ENCODE measurements at places on chromosomes 6 and 20.
A peak's percentile ranks its signal among the peaks of the same experiment; 100 is the strongest.

DNA sequence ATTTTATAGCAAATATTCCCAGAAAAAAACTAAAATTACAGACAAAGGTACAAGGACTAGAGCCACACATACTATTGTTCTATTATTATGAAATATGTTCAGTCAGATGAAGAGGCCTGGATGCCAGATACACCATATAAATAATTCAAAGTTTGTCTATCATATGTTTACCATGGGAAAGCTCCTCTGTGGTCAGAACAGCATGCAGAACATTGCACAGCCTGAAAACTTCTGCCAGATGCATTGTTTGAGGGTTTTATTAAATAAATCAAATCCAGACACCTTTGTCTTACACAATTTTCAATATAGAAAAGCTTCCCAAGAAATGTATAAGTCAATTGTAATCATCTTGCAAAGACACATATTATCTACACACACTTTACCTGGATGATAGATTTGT, 35.0 kb upstream of the COL21A1 start:
- no peak for DNase-seq

DNA sequence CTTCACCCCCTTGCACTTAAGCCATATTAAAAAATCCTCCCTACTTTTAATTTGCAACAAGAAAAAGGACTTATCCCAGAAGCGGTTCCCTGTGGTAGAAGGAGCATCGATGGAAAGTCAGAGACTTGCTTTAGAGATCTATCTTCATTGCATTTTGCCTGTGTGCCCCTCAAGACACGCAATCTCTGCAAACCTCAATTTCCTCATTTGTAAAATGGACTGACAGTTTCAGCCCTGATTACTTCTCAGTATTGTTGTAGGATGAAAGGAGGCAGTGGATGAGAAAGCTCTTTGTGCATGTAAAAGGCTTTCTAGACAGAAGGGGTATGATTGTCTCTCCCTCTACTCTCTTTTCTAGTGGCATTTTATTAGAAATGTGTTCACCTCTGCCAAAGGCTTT, 410.2 kb downstream of the CDC5L start:
- DNase-seq: no peak

- no peak for DNase-seq
Observed at GRCh38 chr6:135281227-135281626, 100.1 kb downstream of the MYB start.

DNA sequence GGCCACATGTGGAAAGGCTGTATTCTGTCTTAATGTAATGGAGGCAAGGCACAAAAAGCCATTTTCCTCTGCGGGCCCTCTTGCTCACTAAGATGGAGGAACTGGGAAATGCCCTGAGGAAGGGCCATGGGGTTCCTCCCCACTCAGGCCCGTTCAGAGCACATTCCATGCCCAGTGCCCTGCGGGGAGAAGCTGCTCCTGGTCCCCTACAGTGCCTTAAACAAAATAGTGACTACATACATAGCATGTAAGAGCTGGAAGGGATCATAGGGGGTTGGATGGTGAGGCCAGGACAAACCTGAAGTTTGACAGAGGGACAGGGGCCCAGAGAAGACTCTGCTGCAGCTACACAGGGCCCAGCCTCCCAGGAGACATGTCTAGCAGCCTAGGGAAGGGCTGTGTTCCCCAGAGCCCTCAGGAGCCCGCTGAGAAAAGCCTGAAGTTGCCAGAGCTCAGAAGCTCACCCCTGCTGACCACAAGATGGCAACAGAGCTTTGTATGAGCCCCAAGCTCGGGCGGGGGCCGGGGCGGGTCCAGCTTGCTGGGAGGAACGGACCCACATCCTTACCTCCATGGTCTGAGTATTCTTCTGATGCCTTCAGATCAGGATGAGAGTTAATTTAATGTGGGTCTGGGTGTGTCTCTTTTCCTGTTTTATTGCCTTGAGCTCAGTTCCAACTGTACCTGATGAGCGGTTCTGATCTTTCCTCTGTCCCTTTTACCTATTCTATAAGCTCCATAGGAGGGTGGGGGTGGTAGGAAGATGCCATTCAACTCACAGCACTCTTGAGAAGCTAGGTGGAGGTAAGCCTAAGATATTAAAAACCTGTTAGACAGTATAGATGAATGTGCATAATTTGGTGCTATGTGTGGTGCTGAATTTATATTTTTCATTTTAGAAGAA, 242.9 kb downstream of the CDC5L start:
- DNase-seq: no peak

- no peak for DNase-seq
Observed at GRCh38 chr6:108580646-108581045, 19.9 kb downstream of the FOXO3 start.

- no peak for DNase-seq
Observed at GRCh38 chr6:133501675-133502270, 260.6 kb downstream of the EYA4 start.

GRCh38 chr6:13241364-13241763, 87.0 kb downstream of the TBC1D7 start:
- no peak for DNase-seq

DNA sequence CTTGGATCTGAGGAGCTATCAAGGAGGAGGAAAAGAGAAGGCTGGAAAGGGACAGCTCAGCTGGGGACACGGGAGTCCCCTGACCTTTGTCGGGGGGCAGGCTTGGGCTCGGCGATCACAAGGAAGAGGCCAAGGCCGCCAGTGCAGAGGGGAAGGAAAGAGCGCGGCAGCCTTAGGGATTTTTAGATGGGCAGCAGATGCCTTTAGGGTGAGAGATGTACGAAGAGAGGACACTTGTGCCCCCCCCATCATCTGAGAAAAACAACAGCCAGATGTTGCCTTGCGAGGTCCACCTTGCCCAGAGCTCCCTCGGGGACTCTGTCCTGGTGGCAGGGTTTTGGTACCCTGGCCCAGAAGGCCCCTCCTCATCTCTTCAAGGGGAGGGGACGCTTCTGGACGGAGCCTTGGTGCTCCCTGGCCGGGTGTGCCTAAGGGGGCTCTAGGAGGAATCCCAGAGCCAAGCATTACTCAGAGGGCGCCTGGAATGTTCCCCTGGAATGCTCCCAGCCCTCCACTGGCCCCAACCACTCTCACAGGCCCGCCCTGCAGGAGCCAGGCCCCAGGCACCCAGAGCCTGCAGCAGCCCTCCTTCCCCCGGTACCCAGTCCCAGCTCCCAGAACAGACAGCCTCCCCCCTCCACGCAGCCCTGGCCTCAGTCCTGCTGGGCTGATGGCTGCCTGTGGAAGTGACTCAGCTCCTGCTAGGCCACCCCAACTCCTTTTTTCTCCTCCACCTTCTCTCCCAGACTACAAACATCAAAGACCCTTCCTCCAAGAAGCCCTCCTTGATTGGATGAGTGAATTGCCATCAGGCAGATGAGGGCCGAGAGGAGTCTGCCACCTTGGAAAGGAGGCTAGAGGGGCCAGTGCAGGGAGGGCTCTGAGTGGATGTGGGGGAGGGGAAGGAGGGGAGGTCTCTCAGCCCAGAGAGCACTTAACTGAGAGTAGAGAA, 1.8 kb downstream of the ADAM33 start:
- no peak for DNase-seq

DNA sequence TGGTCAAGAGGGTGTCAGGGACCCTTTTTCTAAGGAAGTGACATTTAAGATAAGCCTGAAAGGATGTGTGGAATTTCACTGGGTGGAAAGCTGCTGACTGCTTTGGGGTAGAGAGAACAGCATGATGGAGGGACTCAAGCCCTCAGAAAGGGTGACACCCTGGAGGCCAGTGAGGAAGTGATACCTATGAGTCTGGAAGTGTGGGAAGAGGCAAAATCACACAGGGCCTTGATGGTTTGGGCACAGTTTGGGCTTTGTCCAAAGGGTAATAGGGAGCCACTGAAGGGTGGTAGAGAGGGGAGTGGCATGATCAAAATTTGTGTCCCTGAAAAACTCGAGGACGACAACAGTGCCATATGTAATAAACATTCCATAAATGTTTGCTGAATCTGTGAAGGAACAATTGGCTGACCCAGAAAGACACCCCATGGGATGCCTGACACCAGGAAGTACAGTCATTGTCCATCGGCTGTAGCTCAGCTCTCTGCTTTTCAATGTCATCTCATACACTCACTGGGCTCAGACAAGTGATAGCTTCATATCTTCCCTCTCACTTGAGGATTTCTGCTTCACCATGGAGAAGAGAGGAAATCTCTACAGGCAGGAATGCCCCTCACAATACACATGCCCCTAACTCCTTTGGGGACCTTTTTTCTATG, 21.3 kb downstream of the CASS4 start:
- no peak for DNase-seq

GRCh38 chr6:33207552-33208090, 679 bp upstream of the RING1 start:
- no peak for DNase-seq

DNA sequence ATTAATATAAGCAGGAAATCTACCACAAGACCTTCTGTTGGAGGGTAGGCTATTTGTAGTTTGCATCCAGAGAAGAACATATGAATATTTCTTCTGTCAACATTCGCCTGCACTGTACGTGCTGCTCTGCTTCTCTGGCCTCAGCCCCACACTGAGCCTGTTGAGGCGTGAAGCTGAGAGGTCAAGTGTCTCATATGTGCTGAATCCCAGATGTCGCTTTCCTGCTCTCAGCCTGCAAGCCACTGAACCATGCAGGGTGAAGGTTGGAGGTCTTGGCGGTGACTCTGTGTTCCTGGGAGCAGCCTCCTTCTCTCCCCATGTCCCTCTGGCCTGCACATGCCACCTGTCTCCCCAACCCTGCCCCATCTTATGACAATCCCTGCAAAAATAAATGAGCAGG, 83.6 kb downstream of the TMEM170B start:
- no peak for DNase-seq

DNA sequence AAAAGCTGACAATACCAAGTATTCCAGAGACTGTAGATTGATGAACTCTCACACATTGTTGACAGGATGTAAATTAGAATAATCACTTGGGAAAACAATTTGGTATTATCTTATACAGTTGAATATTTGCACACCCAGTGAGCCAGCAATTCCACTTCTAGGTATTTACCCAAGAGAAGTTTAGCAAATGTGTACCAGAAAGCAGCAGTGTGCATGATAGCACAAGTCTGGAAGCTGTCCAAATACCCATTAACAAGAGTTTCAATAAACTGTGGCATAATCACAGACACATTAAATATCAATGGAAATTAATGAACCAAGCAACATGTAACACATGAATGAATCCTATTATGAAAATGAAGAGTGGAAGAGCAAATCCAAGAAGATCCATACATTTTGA, 233.6 kb downstream of the TPBG start:
- no peak for DNase-seq

- no peak for DNase-seq
Observed at GRCh38 chr6:35017411-35018181, 123.5 kb downstream of the TCP11 start.

DNA sequence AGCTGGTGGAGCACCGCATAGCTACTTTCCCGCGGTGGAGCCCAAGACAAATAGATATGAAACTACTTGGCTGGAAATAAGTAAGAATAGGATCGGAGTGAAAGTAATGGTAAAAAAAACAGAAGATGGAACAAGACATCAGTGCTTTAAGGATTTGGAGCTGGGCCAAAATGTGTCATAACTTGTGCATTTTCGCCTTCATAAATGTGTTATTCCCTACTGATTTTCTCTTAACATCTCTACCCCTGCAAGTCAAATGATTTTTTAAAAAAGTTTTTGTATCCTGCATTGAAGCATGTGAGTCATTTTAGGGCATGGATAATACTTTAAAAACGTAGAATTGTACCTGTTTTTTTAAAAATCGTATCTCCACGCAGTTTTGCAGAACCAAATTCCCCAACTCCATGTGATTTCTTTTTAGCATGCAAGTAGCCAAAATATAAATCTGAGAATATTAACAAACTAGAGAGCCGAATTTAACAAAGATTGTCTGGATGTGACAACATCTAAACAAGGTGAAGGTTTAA, 882 bp upstream of the FAM184A start:
- DNase-seq: no peak

GRCh38 chr20:462199-462991, at the start of gene TBC1D20:
TBC1D20 (minus strand) TSS chr20:462533; CDS start chr20:462405, 128 bp downstream.
- DNase-seq: peak; percentile 70

DNA sequence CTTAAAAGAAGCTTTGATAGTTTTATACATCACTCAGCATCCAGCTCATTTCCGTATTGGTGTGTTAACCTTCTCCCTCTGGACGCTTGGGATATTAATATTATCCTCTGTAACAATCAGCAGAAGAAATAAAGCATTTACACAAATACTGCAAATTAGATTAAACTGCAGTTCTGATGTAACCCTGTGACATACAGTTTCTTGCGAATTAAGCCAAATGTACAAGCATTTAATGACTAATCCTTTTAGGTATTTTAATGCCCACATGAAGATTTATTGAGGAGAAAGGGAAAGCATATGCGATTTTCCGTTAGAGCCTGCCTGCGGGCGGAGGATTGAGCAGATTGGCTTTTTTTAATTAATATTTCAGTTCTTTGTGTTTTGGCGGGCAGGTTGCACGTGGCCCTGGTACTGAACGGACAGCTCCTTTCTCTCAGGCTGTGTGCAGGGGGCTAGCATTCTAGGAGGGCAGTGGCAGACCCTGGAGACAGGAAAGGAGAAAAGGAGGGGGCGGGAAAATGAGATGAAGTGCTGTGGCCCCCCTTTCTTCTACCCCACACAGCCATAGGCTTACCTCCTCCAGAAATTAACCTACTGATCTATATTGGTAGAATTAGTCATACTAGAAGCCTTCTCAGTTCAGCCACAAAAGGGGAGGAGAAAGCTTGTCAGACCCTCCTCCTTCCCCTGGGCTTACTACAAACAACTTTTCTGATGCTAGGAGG, 14.1 kb upstream of the TFAP2D start:
- DNase-seq: no peak

- DNase-seq: no peak
Observed at GRCh38 chr20:53941680-53942471, 128.5 kb downstream of the BCAS1 start.

DNA sequence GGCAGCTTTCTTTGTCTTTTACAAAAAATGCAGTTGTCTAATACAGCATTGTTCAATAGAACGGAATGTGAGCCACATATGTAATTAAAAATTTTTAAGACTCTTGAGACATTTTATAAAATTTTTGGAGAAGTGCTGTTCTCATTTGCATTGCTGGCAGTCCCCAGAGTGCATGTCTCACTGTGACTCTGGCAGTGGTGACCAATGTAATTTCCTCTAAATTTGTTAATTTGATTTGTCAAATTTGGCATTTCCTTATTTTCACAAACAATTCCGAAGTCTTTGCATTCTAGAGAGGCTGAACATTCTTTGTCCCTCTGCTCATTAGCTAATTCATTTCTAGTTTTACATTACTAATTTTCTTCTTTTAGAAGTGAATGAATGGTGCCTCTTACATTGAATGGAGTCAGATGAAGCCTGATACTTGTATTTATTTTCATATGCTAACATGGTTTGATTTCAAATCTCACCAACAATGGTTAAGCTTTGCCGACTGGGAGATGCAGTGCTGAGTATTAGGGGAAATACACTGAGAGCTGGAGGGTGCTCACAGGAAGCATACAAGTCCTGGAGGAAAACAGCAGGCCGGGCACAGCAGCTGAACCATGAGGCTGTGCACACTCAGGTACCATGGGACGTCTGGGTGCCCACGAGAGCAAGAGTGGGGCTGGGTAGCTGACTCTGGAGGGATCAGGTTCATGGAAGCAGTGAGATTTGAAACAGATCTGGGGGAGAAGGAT, 68.5 kb upstream of the ARMC2 start:
- no peak for DNase-seq

- DNase-seq: no peak
Observed at GRCh38 chr6:28978959-28979561, 26.1 kb downstream of the ZNF311 start.

All from activated CD4-positive, CD25-positive, alpha-beta regulatory T cell treated with anti-CD3 and anti-CD28 coated beads, Interleukin-2, amount 50 U/mL, for 16 hours (primary cell).